ENCODE measurements at places on chromosomes 12 and 14.

DNA sequence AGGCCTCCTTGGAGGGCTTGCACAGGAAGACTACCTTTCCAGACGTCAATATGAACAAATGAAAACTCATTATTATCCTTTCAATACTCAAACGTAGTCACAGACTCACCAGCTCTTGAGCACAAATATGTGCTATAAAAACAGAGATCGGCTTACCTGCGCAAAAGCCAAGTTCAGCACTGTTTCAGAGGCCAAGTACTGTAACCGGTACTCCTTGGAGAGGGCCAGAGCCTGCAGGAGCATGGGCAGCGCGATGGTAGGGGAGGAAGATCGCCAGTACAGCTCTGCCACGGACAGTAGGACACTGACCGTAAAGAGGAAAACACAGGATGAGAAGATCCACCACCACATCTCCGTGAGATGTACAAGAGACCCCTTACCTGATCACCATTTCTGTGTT lies 21.6 kb upstream of the CAMKK2 start:
- no peak for DNase-seq

DNA sequence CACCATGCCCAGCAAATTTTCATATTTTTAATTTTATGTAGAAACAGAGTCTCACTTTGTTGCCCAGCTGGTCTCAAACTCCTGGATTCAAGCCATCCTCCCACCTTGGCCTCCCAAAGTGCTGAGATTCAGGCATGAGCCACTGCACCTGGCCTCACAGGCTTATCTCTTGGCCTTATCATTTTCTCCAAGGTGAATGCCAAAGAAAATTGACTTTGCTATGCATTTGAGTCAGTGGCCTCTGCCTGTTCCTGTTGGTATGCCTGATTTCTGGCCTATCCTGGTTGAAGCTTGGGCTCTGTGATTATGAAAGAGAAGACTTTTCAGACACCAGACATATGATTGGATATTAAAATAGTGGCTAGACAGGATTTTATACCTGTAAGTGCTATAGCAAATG lies 34.2 kb downstream of the MANSC1 start:
- no peak for DNase-seq

GRCh38 chr14:103788086-103788485 lies 59.3 kb downstream of the PPP1R13B start:
- DNase-seq = no peak

GRCh38 chr14:88683119-88683518 lies 109.6 kb downstream of the EML5 start:
- DNase-seq = no peak

DNA sequence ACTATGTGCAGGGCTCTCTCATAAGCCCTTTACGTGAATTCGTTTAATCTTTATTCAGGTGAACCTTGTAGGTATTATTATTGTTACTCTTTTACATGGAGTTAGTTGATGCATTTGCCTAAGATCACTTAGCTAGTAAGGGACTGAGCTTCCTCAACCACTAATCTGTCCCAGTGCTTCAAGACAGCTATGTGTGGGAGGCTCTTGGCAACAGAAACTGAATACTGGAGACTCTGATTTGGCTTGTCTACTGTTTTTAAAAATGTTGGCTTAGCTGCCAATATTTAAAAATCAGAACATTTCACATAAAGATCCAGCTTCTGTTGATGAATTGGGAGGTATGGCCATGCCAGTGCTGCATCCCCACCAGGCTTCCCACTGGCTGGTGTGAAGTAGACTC lies 6.8 kb downstream of the KNTC1 start:
- no peak for DNase-seq

GRCh38 chr12:41466802-41467201 lies 278.7 kb downstream of the PDZRN4 start:
- no peak for DNase-seq

- DNase-seq = no peak
Observed at GRCh38 chr12:123141615-123142517, 9.0 kb downstream of the PITPNM2 start.

DNA sequence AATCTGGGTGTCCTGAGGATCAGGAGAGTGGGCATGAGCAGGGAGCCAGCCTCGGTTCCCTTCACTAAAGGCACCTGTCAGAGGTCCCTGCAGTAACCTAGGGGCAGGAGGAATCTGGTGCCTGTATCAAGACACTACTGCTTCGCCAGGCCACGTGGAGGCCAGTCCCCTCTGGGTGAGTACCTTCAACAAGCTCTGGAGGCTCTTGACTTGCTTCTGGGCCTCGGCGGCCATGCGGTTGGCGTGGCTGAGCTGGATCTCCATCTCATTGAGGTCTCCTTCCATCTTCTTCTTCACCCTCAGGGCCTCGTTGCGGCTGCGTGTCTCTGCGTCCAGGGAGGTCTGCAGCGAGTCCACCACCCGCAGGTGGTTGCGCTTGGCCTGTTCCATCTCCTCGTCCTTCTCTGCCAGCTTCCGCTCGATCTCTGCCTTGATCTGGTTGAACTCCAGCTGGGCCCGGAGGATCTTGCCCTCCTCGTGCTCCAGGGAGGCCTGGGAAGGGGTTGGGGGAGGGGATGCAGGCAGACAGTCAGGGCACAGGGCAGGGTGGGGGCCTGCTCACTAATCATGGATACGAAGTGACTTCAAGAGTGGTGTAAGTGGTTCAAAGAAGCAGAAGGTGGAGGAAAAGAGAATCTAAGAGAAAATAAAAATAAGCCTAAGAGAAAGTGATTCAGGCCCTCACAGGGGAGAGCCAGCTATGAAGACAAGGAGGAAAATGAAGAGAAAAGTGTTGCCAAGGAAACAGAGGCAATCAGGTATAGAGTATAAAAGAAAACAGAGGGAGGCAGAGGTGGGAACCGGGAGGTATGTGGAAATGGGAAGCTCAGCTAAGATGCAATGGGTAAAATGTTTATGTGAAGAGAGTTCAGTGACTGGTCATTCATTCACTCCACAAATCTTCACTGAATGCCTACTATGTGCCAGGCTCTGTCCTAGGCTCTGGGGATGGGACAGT lies 8.0 kb upstream of the MYH6 start:
- DNase-seq = no peak

DNA sequence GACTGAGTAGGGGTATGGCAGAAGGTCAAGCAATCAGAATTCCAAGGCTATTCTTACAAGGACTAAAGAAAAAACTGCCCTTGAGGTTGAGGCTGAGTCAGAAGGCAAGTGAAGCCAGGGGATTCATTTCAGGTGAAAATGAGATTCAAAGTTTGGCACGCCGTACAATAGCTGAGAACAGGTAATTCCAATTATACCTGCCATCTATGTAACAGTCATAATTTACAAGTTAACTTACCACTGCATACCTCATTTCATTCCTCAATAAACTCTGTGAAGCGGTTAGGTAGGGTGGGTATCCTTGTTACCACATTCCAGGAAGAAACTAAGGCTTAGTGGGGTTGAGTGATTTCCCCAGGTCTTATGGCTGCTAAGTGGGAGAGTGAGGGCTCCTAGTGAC lies 64.1 kb downstream of the STON2 start:
- no peak for DNase-seq

DNA sequence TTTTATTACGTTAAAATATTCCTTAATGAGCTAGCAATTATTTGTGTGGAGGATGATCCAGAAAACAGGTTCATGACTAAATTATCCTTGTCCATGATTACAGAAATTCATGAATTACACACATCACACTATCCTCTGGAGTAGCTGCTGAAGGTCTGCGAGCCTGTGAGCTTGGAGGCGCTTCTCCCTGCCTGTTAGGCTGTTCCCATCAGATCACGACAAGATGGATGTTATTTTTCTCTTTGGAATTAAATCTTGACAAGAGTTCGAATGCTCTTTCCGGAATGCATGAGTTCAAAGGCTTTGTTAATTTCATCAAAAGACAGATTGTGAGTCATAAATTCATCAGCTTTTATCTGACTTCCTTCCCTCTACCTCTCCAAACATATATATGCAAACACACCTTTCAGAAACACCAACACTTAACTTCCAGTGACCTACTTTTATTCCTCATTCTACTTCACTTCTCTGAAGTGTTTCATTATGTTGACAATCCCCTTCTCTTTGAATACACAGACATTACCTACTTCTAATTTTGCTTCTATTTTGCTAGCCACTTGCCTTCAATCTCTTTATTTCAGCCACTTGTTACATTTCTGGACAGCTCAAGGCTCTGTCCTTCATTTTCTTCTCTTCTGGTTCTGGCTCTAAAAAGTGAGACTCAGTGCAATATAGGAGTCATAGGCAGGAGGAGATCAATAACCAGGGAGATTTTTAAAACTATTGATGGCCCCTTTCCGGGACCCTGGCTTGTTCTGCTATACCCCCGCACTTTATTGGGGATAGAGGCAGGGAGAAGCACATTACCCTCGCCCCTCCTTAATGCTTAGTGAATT lies 274.6 kb downstream of the BTG1 start:
- no peak for DNase-seq

- DNase-seq = no peak
Observed at GRCh38 chr12:52650520-52651081, 1.4 kb downstream of the KRT2 start.

DNA sequence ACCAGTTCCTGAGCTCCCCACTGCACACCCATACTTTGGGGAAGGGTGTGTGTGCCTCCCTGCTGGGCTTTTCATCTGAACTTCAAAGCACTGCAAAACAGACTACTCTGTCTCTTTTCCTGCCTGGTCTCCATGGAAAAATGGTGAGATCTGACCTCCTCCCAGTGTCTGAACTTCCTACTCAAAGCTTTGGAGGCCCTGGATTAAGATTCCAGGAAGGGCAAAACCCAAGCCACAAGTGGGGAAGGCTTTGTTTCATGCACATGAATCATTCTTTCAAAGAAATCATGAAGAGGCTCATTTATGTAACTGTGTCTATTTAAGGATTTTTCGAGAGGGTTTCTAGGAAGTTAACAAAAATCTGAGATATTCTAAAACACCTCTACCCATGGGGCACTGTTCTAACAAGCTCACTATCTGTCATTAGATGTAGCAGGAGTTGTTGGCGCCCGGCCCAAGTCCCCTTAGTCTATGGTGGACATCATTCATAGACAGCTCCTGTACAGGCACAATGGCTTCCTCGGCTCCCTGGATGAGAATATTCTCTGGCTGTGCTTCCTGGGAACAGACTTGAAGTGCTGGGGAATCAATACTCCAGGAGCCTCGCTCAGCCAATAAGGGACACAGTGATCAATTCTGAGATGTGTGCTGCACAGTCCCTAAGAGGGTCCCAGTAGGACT lies 224.0 kb downstream of the KTN1 start:
- DNase-seq = no peak

DNA sequence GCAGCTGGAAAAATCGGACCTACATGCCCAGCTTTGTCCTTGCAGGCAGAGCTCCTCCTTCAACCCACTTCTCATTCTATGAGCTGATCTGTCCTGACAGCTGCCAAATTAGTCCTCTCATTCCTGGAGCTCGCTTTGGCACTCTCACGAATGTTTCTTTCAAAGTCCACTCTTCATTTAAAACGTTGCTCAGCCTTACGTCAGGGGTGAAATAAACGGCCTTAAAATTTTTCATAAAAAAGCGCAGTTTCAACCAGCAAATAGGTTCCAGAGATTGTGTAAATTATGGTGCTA lies 120.9 kb upstream of the HIF1A start:
- no peak for DNase-seq

DNA sequence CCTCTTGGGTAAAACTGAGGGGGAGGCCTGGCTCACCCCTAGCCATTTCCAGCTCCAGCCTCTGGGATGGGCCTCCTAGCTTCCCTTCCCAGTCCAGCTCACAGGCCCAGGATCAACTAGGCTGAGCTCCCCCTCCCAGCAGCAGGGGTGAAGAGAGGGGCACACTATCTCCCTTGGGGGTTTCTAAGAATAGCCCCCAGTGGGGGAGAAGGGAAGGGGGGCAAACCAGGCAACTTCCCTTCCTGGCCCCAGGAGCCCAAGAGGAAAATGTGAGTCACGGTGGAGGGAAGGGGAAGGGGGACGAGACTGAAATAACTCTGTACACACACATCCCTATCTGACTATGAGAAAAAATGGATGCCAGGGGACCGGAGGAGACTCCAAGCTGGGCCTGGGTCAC lies 9.0 kb downstream of the ADCY6 start:
- DNase-seq = no peak

DNA sequence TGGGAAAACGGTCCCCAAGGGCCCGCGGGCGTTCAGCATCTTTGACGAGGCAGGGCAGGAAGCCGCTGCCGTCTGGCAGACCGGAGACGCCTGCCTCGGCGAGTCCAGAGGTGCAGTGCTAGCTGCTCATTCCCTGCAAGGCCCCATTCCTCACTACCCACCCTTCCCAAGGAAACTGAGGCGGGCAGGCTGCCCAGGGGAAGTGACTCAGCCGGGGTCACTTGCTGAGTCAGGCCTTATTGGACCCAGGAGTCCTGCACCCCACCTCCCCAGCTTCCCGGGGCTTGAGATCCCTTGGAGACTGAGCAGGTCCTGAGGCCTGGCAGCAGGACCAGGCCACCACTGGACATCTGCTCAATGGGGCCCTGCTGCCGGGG lies 3.7 kb downstream of the SH2B3 start:
- DNase-seq = no peak

GRCh38 chr12:114770323-114770722 lies 86.3 kb upstream of the TBX3 start:
- DNase-seq = no peak

DNA sequence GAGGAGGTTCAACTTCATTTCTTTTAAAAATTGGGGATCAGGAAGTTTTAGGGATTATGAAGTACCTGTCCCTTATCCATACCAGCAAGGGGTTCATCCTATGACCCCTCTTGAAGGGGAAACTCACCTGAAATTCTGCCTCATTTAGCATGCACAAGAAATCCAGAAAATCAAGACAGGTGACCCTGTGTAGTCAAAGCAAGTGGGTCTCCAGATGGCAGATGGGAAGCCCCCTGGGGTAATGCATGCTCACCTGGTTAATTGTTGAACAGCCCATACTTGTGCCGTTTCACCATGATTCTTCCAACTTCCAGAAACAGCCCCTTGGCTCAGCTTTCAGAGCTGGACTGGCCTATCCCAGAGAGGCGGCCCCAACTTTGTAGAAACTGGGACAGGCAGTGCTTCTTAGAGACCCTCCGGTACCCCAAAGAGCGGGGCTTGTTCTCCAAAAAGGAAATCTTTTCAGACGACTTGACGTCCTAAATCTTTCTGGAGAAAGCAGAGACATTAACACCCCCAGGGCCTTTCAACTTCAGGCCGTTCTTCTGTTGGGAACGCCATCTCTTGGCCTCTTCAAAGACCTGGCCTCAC lies 66.3 kb upstream of the ESRRB start:
- no peak for DNase-seq

- no peak for DNase-seq
Observed at GRCh38 chr14:50932592-50933495, 11.4 kb downstream of the PYGL start.

GRCh38 chr12:50050410-50051098 lies 6.8 kb upstream of the ASIC1 start:
- DNase-seq = no peak

- no peak for DNase-seq
Observed at GRCh38 chr12:132245521-132246101, 83.8 kb downstream of the GALNT9 start.

DNA sequence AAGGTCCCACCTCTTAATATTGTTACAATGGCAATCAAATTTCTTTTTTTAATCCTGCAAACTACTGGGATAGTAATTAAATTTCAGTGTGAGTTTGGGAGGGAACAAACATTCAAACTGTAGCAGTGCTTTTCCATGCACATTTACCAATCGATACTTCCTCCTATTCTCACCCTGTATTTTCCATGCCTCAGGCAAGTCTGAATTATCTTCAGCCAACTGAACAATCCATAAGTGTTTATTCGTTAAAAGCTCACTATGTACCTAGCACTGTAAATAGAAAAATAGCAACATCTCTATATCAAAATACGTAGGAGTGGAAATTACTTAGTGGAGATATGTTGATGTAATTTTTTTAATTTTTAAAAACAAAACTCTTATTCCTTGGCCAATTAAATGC lies 43.5 kb downstream of the CCDC177 start:
- no peak for DNase-seq

Data from NCI-H446 (cell line).